ENCODE measurements at places on chromosomes 4 and X. TPM values are rescaled to one million over a fixed set of nuclear protein-coding genes. Genes with fewer than 3 reads are reported as not detected.

DNA sequence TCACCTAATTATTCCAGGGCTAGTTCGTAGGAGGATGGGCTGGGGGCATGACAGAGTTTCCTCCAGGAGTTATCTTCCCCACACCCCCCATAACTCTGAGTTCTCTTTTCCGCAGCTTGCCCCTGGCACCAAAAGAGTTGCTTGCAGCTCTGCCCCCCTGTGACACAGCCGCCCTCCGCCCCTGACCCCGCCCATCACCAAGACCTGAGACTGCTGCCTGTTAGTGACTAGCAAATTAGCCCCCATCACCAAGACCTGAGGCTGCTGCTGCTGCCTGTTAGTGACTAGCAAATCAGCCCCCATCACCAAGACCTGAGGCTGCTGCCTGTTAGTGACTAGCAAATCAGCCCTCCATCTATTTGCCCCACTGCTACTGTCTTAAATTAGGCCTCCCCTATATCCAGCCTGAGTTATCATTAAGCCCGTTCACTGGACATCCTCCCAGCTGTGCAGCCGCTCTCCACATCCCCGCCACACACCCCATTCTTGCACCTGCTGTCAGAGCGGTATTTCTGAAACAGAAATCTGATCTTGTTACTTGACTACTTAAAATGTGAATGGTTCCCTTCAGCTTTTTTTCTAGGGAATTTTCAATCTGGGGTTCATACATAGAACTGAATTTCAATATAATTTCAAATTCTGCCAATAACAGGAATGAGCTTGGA lies 1.5 kb upstream of the PAPSS1 start:
- no peak for DNase-seq

The CLDN22 gene
- total RNA-seq = 0.09 TPM

The ADH1C gene
- 5.9 TPM for total RNA-seq

- no peak for DNase-seq
Measured at GRCh38 chrX:124280294-124280902, 52.1 kb upstream of the TEX13D start.

DNA sequence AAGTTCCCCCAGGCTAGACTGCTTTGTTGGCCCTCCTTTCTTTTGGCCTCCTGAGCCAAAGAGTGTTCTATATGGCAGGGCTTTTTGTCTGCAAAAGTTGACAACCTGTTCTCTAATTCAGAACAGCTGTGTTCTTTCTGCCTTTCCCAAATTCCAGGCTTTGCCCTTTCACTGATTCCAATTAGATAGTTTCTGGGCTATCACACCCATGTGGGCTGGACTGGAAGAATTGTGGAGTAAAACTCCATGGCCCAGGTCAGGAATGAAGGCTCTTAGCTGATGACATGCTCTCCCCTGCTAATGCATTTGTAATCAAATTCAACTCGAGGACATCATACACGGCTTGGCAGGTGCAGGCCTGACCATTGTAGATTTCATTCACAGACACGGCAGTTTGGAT lies 19.4 kb downstream of the BMP3 start:
- no peak for DNase-seq

DNA sequence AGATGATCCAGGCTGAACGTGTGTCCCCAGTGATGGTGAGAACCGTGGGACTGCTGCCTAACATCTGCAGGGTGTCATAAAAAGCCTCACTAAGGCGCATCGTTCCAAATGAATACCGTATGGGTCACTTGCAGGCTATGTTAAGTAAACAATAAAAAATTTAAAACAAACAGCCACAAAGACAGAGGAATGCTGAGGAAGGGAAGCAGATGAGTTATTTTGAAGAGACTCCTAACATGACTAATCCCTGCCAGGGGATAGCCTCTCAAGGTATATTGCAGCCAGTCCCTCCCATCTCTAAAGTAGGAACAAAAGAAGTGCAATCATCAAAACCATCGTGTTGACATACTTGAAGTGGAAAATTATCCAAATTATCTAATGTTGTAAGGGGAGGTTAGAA lies 83.8 kb downstream of the UNC5C start:
- no peak for DNase-seq

The VSIG1 gene
- total RNA-seq = 2.4 TPM

- peak; percentile 76 for DNase-seq
Measured at GRCh38 chr4:159248384-159249178, 145.7 kb downstream of the RAPGEF2 start.

DNA sequence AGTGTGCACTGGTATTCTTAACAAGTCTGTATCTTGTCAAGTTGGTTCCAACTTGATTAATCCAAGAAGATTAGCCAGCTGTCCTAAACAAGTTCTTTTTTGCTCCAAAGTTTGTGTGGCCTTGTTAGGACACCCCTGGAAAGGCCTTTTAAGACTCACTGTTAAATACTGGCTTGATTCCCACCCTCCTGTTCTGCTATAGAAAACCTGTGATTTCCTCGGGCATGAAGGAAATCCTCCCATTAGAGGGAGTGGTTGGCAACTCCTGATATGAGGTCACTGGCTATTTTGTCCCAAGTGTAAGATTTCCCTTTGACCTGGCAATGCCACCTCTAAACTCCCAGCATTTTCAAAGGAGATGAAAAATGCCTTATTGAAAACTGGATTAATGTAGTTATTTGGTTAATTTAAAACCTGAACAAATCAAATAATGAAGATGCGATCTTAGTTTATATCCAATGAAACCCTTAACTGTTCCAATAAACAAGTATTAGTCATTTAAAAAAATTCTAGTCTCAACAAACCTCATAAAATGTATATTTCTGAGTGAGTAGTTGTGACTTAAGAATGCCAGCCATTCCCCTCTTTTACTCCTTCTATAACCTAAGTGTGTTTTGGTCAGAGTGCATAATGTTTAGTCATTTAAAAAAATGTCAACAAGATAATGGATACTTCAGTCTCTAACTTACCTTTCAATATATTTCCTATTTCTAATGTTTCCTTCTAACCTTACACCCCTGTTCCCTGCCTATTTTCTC lies 94.4 kb downstream of the NPNT start:
- peak; percentile 19 for DNase-seq

GRCh38 chrX:97538745-97539144 lies 655.0 kb downstream of the RPA4 start:
- DNase-seq = no peak

The RAB9B gene
- total RNA-seq = 3.3 TPM

- peak; percentile 89 for DNase-seq
Measured at GRCh38 chr4:10157478-10158332, 41.1 kb upstream of the WDR1 start.

The ADD1 gene
- 400 TPM for total RNA-seq

The PDK3 gene
- 16.5 TPM for total RNA-seq

The ZNF157 gene
- total RNA-seq = 0.63 TPM

DNA sequence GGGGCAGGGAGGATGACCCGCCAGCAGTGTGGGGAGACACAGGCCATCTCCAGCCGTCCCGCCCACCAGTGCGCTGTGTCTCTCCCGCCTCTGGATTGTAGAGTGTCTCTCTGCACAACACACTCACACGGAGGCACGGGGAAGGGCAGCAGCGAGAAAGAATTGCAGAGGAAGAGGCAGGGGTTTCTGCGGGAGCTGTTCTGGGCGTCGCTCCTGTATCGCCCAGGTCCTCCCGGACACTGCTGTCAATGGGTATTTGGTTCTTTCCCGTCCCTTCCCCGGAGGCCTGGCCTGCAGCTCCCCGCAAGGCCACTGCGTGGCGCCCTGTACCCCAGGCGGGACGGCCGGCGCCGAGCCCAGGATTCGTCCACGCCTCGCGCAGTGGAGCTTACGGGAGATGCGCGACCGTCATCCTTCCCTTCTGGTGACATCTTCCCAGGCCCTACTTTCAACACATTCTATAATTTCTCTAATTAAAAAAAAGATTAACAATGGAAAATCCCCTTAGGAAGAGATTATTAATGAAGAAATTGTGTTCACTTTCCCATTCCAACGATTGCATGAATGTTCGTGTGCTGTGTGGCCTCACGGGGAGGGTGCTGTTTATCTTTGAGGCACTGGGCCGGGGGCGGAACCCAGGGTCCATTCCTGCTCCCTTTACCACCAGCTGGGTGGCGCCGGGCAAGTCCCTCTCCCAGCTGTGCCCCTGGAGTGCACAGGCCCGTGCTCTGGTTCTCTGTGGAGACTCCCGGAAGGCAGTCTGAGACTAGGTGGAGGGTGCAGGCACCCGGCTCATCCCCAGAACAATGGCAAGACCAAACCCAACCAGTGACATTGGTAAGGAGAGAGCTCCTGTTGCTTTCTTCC lies 95.7 kb downstream of the CPZ start:
- peak; percentile 19 for DNase-seq

- DNase-seq = no peak
Measured at GRCh38 chr4:99490286-99490685, 20.5 kb upstream of the C4orf17 start.

DNA sequence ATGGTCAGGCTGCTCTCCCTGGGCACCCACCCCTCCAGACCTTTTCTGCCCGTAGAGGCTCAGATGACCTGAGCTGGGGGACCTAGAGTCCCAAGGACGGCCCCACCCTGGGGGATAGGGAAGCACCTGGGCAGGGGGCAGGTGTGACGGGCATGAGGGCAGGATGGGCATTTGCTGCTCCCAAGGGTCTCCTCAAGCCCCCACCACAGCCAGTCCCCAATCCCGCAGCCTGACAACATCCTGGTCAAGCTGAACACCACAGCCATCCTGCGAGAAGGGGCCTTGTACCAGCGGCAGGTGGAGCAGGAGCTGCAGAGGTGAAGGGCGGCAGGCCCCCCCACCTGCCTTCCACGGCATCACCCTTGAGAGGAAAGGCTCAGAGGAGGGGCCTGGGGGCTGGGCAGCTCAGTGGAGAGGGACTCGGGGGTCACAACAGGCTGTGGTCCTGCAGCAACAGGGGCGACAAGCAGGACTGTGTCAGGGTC lies 17.8 kb upstream of the RNF4 start:
- DNase-seq = no peak

DNA sequence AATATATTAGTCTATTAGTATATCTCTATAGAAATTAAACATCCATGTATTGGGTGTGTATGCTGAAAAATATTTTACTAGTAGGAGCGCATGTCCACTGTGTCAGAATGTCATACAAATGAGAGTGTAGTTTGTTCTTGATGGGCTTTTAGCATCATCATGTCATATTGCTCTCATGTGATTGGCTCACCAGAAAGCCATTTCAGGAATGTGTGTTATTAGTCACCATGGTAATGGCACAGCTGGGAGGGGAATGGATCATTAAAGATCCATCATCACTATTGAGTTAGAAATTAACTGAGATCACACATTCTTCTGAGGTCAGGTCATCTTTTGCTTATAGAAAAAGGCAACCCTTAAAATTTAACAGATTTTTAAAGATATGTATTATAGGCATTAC lies 77.3 kb downstream of the PHEX start:
- peak; percentile 35 for DNase-seq

The YY2 gene
- 2.0 TPM for total RNA-seq

- no peak for DNase-seq
Measured at GRCh38 chrX:136115904-136116297, 31.4 kb upstream of the FHL1 start.

The DACH2 gene
- 4.6 TPM for total RNA-seq

GRCh38 chrX:69117876-69118526 lies 47.3 kb downstream of the PJA1 start:
- peak; percentile 55 for DNase-seq

The IL2 gene
- total RNA-seq = not detected

DNA sequence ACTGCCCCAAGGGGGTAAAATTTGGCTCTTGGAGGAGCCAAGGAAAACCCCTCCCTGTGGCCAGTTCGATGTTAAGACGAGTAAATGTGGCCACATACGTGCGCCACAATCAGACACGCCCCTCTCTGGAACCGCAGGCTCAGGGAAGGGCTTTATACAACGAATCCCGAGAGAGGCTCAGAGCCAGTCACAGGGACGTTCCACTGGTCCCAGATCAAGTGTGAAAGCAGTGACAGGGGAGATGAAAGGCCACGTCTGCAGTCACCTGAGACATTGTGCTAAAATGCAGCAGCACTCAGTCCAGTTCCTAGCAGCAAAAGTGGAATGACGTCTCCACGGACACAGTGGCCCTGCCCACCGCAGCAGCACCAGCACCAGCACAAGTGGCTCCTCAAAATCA lies 68.0 kb downstream of the ACOX3 start:
- no peak for DNase-seq

GRCh38 chr4:56728512-56728911 lies 47.4 kb upstream of the HOPX start:
- peak; percentile 33 for DNase-seq

The TRIM60 gene
- not detected for total RNA-seq

The XAGE1B gene
- total RNA-seq = 0.58 TPM

GRCh38 chr4:27791640-27792039 lies 931.0 kb downstream of the STIM2 start:
- peak; percentile 55 for DNase-seq

DNA sequence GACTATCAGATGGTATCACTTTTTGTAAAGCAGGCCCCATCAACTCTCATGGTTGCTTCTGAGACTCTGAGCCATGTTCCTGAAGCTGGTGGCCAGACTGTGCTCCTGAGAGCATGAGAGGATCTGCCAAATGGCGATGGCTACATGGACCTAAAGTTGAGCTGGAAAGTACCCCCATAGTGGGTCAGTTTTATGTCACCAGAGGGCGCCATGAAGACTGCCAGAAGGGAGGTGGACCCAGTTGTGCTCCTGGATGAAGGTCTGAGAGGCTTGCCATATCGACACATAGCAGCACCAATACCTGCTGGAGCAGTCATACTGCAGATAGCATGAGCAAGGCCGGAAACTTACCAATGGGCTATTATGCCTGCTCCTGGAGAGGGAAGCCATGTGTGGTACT lies 105.7 kb downstream of the SLITRK2 start:
- no peak for DNase-seq

DNA sequence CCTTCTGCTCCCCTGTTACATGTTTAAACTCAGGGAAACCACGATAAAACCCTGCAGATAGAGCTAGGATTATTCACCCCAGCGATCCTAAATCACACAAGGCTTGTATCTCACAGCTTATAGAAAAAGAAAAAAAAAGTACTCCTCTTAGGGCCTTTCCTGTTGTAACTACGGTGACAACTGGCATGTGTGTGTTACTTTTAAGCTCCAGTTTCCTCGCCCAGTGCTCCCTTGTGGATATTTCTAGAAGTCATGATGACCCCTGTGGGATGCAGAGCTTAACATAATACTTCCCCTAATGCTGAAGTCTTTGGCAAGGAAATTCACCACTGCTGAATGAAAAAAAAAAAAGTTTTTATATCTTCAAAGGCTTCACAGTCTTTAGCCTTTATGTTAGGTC lies 114.7 kb downstream of the NWD2 start:
- peak; percentile 2 for DNase-seq

The FAM9B gene
- total RNA-seq = not detected

GRCh38 chr4:89868276-89868675 lies 26.4 kb upstream of the MMRN1 start:
- DNase-seq = no peak

- peak; percentile 89 for DNase-seq
Measured at GRCh38 chr4:184154199-184154598, 63.5 kb downstream of the ENPP6 start.

- DNase-seq = no peak
Measured at GRCh38 chr4:85673540-85673939, 198.6 kb downstream of the ARHGAP24 start.

Measured in lung (tissue), 17 donors.